Fibroblast of villous mesenchyme (primary cell): ENCODE measurements at places on chromosomes 6 and 20.

DNA sequence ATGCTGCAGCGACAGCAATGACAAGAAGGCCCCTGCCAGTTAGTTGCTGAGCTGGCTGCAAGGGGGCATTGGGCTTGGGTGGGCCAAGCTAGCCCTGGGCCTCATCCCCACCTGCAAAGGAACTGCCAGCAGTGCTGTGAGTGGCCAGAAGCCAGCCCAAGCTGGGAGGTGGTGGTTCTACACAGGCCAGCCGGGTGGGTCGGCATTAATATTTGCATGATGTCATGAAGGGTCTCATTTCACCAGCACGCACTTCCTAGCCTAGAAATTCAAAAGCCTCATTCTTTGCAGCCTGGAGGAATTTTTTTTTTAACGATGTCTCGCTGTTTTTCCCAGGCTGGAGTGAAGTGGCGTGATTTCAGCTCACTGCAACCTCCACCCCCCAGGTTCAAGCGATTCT lies 62.0 kb downstream of the IYD start:
- DNase-seq: no peak

- DNase-seq: no peak
Measured at GRCh38 chr6:143867236-143867635, 3.0 kb downstream of the ZC2HC1B start.

- peak; percentile 88 for DNase-seq
Measured at GRCh38 chr20:50027611-50028105, 44.9 kb downstream of the SNAI1 start.

DNA sequence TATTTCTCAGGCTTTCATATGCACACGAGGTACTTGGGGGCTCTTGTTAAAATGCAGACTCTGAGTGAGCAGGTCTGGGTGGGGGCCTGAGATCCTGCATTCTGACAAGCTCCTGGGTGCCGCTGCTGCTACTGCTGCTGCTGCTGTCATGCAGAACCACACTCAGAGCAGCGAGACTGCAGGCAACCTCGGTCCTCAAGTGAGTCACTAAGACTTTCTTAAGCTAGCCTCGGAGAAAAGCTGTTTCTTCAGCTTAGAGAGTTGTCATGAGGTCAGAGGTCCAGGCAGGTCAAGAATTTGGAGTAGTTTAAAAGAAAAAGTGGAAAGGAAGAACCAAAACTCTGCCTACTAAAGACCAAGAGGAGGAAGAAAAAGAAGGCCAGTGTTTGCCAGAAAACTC lies 92.9 kb downstream of the SPTLC3 start:
- peak; percentile 70 for DNase-seq

DNA sequence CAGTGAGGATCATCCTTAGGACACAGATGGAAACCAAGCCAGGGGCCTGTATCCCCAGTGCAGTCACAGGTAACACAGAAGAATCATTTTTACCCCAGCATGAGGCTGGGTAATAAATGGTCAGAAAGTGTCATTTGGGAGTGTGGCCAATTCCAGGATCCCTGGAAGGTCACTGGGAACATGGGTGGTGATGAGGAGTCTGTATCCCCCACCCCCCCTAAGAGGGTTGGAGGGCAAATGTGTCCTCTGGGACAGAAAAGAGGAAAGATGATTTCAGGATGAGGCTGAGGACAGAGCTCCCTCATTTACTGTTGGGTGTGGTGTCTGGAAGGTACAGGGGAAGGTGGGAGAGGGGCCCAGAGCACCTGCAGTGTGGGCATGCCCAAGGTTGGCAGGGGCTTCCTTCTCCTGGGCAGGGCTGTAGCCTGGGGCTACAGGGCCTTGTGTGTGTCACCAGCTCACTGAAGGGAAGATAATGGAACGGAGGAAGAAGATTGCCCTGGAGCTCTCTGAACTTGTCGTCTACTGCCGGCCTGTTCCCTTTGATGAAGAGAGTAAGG lies 34.5 kb downstream of the PLCG1 start:
- DNase-seq: no peak

DNA sequence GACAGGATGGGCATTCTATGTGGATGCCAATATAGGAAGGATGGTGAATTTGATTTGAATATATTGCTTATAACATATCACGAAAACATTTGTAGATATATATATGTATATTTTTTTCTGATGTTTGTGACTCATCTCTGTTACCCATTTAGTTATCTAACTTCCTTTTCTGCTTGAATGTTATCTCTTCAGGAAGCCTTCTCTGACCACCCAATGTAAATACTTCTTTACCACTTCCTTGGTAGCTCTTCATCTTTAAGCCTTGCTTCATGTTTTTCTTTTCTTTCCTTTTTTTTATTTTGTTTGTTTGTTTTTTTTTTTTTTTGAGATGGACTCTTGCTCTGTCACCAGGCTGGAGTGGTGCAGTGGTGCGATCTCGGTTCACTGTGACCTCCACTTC lies 260.5 kb upstream of the EPHA7 start:
- DNase-seq: peak; percentile 23

- DNase-seq: no peak
Measured at GRCh38 chr20:44552050-44552449, 30.2 kb upstream of the SERINC3 start.

GRCh38 chr20:21430020-21430419 lies 32.7 kb upstream of the NKX2-4 start:
- no peak for DNase-seq

GRCh38 chr6:78400076-78400475 lies 467.3 kb upstream of the IRAK1BP1 start:
- no peak for DNase-seq

- DNase-seq: no peak
Measured at GRCh38 chr20:36466089-36466488, 75.2 kb upstream of the MYL9 start.

DNA sequence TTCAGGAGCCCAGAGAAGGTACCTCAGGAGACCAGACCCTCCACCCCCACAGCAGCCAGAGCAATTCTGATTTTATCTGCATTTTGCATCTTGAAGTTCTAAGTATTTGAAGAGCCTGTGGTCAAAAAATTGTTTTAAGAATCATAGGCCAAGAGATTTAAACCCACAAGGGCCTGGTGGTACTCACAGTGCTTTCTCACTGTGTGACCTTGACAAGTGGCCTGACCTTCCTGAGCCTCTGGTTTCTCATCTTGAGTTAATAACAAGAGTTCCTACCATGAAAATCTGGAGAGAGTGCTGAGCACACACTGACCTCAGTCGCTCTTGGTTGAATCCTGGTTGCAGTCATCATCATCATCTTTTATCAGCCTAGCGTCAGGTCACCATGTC lies 45.4 kb upstream of the ID1 start:
- peak; percentile 60 for DNase-seq

DNA sequence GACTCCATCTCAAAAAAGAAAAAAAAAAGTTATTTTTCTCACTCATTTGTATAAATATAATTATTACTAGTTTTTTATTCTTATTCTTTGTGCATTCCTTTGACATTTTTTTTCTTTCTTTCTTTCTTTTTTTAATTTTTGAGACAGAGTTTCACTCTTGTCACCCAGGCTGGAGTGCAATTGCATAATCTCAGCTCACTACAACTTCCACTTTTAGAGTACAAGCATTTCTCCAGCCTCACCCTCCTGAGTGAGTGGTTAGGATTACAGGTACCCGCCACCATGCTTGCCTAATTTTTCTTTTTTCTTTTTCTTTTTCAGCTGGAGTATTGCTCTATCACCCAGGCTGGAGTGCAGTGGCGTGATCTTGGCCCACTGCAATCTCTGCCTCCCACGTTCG lies 51.4 kb upstream of the JARID2 start:
- no peak for DNase-seq

DNA sequence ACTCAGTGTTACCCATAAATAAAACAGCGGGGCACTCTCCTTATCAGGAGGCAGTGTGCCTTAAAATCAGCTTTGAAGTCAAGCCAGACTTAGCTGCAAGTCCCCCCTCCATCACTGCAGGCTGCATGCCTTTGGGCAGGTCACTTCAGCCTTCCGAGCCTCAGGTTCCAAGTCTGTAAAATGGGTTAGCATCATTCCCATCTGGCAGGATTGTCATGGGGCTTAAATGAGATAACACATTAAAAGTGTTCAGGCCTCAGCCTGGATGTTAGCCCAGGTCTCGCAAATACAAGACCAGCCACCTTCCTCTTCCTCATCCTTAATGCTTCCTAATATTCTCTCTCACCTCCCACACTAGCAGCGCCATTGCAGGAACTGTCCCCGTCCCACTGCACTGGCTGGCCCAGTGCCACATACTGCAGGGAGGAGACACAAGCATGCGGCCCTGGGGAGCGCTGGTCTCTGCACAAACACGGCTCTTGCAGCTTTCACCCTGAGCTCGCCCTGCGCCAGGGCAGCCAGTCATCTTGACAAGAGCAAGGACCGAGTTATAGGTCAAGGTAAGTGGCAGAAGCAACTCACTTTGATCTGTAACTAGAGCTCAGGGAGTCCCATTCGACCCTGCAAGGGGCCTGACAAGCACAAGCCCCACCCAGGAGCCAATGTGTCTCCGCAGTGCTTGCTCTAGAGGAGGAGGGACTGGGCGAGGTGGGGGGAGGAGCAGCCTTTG lies 564.6 kb upstream of the AGPAT4 start:
- no peak for DNase-seq

- no peak for DNase-seq
Measured at GRCh38 chr6:37149745-37150144, 20.2 kb upstream of the PIM1 start.

GRCh38 chr6:52216932-52217575 lies 27.2 kb downstream of the IL17F start:
- no peak for DNase-seq

GRCh38 chr6:28248916-28249315 lies 3.2 kb downstream of the ZKSCAN4 start:
- no peak for DNase-seq

DNA sequence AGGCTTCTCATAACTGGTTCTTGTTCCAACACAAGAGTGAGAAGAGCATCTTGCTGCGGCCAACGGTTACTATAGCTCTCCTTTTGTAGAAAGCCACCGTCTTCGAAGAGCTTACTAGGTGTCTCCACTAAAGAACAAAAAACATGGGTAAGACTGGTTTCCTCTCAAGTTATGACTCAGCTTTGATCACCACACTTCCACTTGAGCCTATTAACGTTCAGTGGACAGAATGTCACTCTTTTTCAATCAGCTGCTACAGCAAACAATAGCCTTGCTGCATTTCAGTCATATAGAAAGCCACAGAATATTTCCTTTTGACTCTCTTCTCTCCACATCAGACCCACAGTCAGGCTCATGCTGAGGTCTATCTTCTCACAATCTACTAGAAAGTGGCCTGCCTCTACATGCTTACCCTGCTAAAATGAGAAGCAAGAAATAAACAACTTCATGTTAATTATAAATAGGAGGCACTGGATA lies 243.5 kb upstream of the PREP start:
- DNase-seq: no peak

DNA sequence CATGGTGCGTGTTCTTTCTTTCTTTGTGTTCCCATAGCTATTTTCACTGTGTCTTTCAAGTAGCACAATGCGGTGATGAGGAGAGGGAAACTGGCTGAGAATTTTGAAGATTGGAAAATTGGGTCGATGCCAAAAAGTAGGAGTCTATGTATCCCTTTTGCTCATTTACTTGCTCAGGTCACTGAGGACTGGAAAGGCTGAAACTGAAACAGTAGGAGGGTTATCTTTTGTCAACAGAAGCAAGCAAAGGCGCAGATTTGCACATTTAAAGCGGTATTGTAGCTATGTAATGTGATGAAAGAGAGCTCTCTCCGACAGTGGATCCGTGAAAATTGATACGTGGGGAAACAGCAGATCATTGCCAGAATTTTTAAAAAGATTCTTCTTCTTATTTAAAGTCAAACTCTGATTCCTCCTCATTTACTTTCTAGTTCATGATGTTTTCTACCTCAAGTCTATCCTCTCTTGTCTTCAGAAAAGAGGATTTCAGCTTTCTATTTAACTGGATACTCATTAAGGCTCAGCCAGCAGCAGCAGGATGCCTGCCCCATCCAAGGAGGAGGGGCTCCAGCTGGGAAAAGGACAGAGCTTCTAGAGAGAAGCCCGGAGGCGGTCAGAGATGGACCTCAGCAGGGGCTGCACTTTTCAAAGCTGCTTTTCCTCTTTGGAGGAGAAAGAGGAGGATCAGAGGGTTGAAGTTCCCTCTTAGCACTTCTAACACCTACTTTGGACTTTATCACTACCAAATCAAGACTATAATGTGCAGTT lies 15.9 kb upstream of the FYN start:
- DNase-seq: no peak

GRCh38 chr20:40109136-40109535 lies 579.9 kb downstream of the MAFB start:
- no peak for DNase-seq

- no peak for DNase-seq
Measured at GRCh38 chr20:46388201-46388836, 18.1 kb downstream of the ELMO2 start.

- DNase-seq: no peak
Measured at GRCh38 chr6:6908121-6908520, 199.6 kb upstream of the RREB1 start.

GRCh38 chr6:69022993-69023392 lies 387.9 kb downstream of the ADGRB3 start:
- peak; percentile 49 for DNase-seq

DNA sequence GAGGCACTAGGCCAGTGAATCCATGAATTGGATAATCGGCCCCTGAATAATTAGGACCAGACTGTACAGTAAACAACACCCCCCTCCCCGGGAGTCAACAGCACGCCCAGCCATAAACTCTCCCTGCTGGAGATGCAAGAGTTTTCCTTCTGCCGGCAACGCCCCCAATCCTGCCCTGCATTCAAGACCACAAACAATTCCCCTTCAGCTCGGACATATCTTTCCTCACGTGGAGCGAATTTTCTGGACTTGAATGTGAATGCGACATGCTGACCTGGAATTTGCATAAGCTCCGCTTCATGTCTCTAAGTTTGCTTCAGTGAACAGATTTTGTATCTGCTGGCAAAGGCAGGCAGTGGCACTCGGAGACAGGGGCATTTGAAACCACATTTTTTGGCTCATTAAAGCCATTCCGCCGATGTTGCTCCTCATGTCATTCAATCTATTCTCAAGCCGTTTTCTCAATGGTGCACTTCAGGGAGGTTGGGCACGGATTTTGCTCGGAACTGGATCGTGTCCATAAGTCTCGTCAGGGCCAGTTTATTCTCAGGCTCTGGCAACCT lies 38.0 kb upstream of the GMPR start:
- peak; percentile 19 for DNase-seq

- DNase-seq: peak; percentile 12
Measured at GRCh38 chr6:67914419-67914818, 720.7 kb upstream of the ADGRB3 start.

- peak; percentile 80 for DNase-seq
Measured at GRCh38 chr6:21371676-21372171, 221.8 kb upstream of the SOX4 start.

- DNase-seq: no peak
Measured at GRCh38 chr6:45966797-45967196, 48.9 kb downstream of the CLIC5 start.

DNA sequence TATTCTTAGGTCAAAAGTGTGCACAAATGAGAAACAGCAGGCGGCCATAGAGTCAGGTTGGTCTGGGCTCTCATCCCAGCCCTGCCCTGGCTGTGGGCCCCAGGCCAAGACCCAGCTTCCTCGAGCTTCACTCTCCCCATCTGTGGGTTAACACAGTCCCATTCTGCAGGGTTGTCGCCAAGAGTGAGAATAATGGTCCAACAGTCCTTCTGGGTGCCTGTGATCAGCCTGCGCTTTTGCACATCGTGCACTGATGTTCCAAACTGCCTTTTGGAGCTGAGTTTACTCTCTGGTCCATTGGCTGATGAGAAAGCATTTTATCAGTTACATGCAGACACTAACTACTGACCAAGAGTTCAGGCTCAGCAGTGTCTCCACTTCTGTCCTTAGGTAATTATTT lies 82.6 kb downstream of the INSM1 start:
- DNase-seq: no peak

- peak; percentile 75 for DNase-seq
Measured at GRCh38 chr20:44598423-44599305, 16.3 kb downstream of the PKIG start.
